ENCODE measurements at places on chromosomes 5 and 9. TPM values are rescaled to one million over a fixed set of nuclear protein-coding genes. Genes with fewer than 3 reads are reported as not detected.

WNK2 gene
- 34.3 TPM for total RNA-seq

DELE1 gene
- total RNA-seq: 93.5 TPM

DNA sequence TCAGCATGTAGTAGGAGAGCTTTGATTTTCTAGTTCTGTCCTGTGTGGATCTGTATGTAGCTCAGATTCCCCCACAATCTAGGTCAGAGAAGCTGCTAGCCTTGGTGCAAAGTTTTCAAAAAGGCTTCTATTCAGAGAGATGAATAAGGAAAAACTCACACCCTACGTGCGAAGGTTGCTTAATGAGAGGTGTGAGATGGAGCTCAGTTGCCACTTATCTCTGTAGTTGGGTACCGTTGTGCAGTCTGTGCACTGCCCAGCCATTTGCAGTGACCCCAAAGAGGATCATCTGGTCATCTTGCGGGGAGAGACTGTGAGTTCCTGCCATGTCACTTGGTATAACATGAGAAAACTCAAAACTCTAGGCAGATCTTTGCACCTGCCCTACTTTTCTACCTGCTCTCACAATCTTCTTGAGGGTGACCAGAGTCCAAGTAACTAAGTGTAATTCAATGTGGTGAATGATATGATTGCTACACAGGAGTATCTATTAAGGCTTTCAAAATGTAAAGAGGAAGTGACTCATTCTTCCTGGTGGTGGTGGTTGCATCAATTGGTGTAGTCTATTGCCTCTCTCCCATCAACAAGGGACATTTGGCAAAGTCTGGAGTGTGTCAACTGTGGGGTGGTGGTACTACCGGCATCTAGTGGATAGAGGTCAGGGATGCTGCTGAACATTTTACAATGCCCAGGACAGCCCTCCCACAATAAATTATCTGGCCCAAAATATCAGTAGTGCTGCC lies 65.2 kb downstream of the TMC1 start:
- no peak for DNase-seq
- no peaks in the 10 kb centered on the region for H3K36me3 ChIP-seq
- peaks cover 55% of the 10 kb centered on the region for H3K4me1 ChIP-seq
- H3K27ac ChIP-seq: no peak overlapping the region
- H3K4me3 ChIP-seq: no peak overlapping the region

DNA sequence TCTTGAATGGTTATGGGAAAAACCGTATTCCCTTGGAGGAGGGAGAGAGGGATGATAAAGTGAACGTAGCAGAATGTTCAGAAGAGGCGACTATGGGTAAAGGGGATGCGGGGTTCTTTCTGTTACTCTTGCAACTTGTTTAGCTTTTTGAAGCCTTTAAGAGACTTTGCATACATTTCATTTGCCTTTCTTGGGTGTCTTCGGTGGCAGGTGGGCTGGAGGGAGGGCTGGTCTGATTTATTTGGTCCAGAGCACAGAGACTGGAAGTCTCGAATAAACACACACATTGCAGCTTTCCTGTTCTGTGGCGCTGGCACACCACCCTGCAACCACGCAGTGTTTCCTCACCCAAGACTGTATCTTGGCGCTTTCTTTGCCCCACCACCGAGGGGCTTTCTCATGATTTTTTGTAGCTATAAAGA lies 23.2 kb downstream of the TTF1 start:
- no peak for DNase-seq
- H3K36me3 ChIP-seq: peaks cover 2% of the 10 kb centered on the region
- H3K4me3 ChIP-seq: no peak overlapping the region
- H3K4me1 ChIP-seq: no peaks in the 10 kb centered on the region
- H3K27me3 ChIP-seq: no peaks in the 10 kb centered on the region
- H3K27ac ChIP-seq: no peak overlapping the region

DNA sequence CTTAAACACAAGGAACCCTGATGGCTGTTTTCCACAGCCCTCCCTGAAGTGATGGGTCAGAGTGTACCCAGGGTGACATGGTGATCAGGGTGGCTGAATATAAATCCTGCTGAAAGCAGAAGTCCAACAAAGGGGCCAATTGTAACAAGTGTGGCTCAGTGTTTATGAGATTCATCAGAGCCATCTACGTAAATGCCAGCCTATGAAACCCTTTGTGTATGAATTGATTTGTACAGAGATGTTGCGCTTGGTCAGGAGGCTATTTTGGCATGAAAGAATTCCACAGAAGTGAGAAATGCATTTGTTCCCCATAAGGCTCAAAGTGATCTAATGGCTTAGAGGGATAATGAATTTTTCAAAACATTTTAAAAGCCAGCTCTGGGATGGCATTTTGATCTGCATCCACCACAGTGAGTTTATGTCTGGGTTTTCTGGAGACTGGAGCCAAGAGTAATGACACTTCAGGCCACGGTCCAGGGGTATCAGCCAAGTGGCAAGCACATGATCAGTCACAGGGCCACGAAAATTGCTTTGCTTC lies 12.4 kb downstream of the PRUNE2 start:
- H3K27me3 ChIP-seq: peaks cover 3% of the 10 kb centered on the region
- DNase-seq: no peak
- peaks cover 18% of the 10 kb centered on the region for H3K4me1 ChIP-seq

- peaks cover 2% of the 10 kb centered on the region for H3K27me3 ChIP-seq
- peak overlapping the region; percentile 99 for H3K4me3 ChIP-seq
- no peaks in the 10 kb centered on the region for H3K36me3 ChIP-seq
- no peak for DNase-seq
- peak overlapping the region; percentile 93 for H3K27ac ChIP-seq
Observed at GRCh38 chr5:142326480-142326938, 1.7 kb upstream of the SPRY4 start.

Data from neural crest cell (in vitro differentiated cells).